ENCODE measurements at places on chromosomes 5 and 9.

- DNase-seq = no peak
These were observed 60.1 kb downstream of the FAM174A start for GRCh38 chr5:100595152-100595811.

GRCh38 chr9:123615381-123615780 lies 259.4 kb downstream of the CRB2 start:
- no peak for DNase-seq

DNA sequence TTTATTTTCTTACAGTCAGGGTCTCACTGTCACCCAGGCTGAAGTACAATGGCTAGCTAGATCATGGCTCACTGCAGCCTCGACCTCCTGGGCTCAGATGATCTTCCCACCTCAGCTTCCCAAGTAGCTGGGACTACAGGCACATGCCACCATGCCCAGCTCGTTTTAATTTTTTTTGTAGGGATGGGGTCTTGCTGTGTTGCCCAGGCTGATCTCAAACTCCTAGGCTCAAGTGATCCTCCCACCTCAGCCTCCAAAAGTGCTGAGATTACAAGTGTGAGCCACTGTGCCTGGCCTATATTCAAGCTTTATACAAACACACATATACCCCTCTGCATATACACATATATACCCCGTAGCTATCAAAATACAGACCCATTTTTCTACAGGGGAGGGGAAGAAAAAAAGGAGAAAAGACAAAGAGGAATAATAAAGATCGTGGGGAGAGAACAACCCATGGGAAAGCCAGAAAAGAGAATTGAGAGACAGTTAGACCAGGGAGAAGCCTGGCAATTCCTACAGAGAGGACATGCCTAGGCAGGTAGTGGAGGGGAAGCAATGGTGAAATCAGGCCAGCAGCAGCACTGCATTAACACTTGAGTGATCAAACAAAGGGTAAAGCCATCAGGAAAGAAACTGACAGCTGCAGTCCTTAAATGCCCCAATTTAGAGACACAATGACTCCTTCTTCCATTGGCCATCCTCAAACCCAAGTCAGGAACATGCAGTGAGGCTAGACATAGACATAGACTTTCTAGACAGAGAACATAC lies 102.7 kb downstream of the EFNA5 start:
- DNase-seq = no peak

GRCh38 chr9:107227774-107228173 lies 55.3 kb upstream of the RAD23B start:
- DNase-seq = no peak

GRCh38 chr9:8457055-8457454 lies 657.5 kb upstream of the DMAC1 start:
- no peak for DNase-seq

DNA sequence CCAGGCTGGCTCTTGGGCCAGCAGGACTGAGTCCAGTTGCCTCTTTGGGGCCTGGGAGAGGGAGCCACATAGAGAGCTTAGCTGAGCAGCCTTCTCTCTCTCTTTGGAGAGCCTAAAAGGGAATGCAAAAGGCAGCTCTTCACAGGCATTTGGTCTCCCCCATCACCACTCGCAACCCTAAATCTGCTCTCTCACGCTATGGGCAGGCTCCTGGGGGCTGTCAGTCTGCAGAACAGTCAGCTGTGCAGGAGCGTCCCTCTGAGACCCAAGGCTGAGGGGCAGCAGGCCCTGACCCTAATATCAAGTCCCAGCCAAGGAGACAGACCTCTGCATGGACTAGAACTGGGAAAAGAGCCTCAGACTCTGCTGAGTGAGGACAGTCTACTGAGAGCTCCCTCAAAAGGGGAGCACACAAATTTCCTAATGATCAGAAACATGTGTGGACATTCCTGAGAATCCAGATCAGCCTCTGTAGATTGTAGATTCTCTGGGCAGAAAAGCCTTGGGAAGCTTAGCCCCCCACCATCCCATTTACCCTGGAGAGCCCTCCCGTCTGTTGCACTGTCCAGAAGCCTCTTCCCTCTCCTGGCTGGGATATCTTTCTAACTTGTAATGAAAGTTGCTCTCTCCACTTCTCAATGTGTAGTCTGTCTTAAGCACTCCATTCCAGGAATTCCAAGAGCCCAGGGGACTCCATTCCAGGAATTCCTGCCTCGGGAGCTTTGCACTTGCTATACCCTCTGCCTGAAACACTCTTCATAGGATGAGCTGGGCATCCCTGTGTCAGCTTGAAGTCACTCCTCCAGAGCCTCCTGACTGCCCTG lies 79.4 kb downstream of the FAM114A2 start:
- DNase-seq = no peak

GRCh38 chr5:34659168-34659567 lies 3.0 kb downstream of the RAI14 start:
- no peak for DNase-seq

- no peak for DNase-seq
These were observed 91.2 kb upstream of the CHD1 start for GRCh38 chr5:99019812-99020697.

DNA sequence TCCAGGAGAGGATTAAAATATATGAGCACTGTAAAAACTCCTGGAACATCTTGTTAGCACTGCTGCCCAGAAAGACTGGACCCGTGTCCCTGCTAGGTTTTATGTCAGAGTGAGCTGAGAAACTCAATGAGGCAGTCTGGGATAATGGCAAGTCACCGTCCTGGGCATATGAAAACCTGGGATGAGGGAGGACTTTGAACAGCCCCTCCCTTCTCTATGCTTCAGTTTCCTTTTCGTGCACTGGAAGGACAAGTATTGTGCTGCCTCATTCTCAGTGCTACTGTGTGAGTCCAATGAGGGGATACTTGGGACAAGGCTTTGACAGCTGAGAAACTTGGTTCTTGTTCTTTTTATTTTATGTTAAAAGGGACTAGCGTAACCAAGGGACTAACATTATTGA lies 143.0 kb upstream of the SHB start:
- DNase-seq = no peak

Data from neural crest cell (in vitro differentiated cells).